ENCODE measurements at places on chromosomes 4 and X.

DNA sequence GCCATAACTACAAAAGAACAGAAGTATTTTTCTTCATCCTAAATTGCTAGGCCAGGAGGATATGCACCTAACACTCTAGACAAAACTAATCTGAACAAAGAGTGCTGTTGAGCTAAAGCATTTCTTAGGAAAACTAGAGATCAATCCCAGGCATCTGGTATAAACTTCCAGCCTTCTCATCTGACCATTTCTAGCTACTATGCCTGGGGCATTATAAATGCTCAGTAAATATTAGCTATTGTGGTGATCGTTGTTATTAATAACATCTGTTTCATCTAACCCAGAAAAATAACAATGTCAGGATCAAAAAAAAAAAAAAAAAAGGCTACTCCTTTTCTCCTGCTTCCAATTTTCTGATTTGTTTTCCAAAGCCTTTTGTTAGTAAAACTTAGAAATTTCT is 7.7 kb upstream of the SLC10A6 start:
- no peak for DNase-seq

DNA sequence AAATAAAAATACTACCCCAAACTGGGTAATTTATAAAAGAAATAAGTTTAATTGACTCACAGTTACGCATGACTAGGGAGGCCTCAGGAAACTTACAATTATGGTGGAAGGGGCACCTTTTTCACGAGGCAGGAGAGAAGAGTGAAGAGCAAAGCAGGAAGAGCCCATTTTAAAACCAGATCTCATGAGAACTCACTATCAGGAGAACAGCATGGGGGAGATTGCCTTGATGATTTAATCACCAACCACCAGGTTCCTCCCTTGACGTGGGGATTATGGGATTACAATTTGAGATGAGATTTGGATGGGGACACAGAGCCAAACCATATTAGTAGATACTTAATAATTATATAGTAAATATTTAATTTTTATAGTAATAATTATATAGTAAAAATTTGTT is 10.1 kb downstream of the CISD2 start:
- no peak for DNase-seq

DNA sequence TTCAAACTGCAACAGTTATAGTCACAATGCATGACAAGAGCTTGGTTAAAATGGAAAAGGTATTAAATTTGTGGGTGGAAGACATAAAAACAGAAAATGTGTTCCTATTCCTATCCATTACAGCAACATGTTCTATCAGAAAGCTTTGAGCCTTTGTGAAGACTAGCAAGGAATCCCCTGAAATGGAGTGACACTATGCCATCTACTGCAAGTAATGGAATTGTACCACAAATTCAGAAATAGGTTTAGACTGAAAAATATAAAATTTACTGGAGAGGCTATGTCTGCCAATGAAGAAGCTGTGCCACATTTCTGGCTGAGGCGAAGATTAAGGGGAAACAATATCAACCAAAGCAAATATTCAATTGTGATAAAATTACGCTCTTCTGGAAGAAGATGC is 247.9 kb downstream of the ADAM29 start:
- DNase-seq = no peak

- DNase-seq = no peak
These were observed 65.0 kb downstream of the MTMR8 start for GRCh38 chrX:64330284-64330683.

DNA sequence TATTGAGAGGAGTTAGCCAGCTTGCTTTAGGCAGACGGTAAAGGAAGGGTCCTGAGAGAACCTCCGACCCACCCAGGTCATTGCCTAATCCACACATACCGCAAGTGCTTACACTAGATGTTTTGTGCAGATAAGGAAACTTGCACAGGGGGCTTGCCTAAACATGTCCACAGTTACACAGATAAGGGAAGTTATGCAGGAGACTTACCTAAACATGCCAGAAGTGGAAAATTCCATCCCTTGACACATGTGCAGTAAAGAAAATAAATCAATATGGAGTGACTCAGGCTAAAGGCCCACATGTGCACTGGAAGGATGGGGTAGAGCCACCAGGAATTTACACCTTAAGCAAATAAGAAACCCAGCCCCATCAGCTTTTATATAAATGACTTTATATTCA is 232.8 kb upstream of the HDX start:
- DNase-seq = no peak

GRCh38 chrX:37872303-37872655 is 24.9 kb upstream of the DYNLT3 start:
- DNase-seq = no peak

DNA sequence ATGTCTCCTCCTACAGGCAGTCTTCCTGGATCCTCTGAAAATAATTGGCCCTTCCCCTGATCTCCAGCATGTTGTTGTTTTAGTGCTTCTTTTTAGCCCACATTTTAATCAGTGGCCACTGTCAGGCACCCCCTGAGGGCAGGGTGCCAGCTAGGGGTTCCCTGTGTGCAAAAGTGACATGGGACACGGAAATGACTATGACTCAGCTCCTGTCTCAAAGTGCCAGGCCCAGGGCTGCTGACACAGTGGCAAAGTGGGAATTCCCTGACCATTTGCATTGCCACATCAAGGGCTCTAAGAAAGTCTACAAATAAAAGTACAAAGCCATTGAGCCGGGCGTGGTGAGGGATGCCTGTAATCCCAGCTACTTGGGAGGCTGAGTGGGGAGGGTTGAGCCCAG is 24.8 kb downstream of the HMX1 start:
- no peak for DNase-seq

DNA sequence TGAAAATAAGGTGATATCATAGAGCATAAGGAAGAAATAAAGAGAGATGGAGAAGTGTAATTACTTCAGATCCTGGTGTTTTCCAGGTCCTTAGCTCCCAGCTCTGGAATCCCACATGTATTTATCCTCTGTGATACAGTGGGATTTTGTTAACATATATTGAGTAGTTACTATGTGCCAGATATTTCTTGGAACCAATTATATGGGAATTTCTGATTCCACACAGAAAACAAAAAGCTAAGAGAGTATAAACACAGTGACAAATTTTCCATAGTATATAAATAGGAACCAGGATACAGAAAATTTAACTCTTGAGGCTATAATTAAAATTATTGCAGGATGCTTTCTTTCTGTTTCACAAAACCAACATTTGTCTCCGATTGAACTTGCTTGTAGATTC is 1067.5 kb downstream of the PCDH7 start:
- DNase-seq = no peak

DNA sequence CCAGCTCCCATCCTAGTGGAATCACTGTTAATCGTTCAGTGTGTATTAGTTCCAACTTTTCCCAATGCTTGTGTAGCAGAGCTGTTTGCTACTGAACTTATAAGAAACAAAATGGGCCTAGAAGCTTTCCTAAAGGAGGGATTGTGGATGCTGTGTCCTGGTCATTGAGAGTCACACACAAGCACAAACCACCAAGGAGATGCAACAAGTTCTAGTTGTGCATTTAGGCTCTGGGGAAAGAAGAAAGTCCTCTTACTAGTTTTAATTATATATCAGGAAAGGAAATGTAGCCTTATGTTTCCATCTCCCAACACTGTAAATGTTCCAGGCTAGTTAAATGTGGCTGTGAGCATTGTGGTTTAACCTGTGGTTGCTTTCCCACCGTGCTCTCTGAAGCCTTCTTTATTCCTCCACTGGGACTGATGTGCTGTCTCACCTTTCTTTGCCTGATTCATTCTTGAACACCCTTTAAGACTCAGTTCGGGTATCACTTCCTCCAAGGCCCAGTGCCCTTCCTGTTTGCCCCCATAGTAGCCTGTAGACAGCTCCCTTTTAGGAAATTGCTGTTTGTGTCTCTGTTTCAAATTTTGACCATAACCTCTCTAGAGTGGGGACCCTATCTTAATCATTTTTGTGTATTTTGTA is 34.3 kb downstream of the ATP10D start:
- no peak for DNase-seq

GRCh38 chr4:139208404-139208945 is 31.5 kb upstream of the ELF2 start:
- no peak for DNase-seq

DNA sequence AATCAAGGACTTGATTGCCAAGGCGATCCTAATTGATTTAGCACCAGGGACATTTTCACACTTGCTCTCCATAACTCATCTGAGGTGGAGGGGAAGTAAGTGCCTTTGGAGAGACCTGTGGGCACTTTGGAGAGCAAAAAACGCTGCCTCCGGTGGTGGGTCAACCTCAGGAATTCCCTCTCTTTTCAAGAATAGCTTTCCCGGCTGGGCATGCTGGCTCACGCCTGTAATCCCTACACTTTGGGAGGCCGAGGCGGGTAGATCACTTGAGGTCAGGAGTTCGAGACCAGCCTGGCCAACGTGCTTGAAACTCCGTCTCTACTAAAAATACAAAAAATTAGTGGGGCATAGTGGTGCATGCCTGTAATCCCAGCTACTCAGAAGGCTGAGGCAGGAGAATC is 49.2 kb downstream of the PRPS1 start:
- no peak for DNase-seq

- no peak for DNase-seq
These were observed 67.4 kb downstream of the DMP1 start for GRCh38 chr4:87717276-87718031.

GRCh38 chrX:69238887-69239231 is 73.6 kb upstream of the PJA1 start:
- no peak for DNase-seq

DNA sequence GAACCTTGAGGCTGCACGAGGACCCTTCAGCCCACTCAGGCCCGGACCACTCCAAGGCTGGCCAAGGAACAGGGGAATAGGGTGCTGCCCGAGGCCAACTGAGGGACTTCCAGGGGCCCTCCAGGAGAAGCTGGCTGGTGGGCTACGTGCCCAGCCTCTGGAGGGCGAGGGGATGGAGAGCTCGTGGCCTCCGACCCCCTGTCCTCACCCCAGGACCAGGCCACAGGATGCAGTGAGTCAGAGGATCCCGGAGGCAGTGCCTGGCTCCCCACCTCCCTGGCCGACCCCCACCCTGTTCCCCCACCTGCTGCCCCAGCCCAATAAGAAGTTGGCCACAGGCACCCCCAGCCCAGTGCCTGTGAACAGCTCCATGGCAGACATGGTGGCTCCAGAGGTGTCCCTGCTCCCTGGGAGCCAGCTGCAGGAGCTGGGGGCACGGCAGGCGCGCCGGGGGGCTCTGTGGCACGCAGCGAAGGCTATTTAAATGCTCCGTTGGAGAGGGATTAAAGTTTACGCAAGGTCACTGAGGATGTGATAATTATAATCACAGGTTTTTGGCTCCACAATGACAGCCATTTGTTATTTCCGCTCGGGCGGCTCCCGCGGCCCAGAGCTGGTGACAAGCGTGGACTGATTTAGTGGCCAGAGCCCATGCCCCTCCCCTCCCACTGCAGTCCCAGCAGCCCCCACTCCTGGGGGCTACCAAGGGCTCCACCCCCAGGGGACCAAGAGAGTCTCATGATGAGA is 95.7 kb upstream of the NKX1-1 start:
- DNase-seq = no peak

DNA sequence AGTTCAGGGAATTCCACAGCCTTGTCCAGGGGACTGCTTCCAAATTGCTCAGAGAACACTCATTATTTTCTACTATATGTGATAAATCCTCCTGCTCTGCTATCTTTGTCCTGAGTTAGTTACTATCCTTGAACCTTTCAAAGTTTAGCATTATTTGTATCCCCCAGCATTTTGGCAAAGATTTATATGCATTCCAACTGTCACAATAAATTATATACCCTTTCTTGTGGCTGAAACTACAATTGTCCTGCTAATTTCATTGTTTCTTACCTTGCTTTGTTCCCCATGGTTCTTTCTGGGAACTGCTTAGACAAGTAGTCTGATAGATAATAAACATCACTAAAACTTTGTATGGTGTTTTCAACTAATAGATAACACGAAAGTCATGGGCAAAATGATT is 40.5 kb downstream of the TECRL start:
- no peak for DNase-seq

Data from stimulated activated CD8-positive, alpha-beta memory T cell treated with anti-CD3 and anti-CD28 coated beads, Interleukin-4, amount 100 ng/mL, for 1 hour (primary cell).